ENCODE measurements at places on chromosomes 7 and 10. TPM values are rescaled to one million over a fixed set of nuclear protein-coding genes. Genes with fewer than 3 reads are reported as not detected.

The EBLN1 gene
- not detected for total RNA-seq

The ZYX gene
- 212 TPM for total RNA-seq

DNA sequence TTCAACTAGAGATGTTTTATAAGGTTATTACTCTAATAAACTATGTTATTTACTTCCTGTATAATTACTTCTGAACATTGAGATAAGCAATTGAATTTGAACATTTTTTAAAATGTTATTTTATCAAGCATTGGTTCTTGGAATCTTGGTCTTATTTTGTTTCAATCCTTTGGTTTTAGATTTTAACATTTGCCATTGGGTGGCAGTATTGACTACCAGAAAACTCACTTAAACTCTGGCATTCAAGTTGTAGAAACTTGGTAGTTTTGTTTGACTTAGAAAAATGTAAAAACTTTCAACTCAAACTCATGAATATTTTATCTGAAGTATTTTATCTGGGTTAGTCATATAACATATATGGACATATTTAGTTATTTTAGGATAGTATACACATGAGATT lies 48.1 kb downstream of the ATRNL1 start:
- DNase-seq: no peak
- no peak overlapping the region for H3K4me3 ChIP-seq
- H3K4me1 ChIP-seq: no peaks in the 10 kb centered on the region
- no peak overlapping the region for H3K27ac ChIP-seq
- H3K36me3 ChIP-seq: no peaks in the 10 kb centered on the region

The SFTPA2 gene
- total RNA-seq: not detected

GRCh38 chr7:42469341-42469740 lies 232.3 kb upstream of the GLI3 start:
- H3K4me3 ChIP-seq: no peak overlapping the region
- H3K27me3 ChIP-seq: no peaks in the 10 kb centered on the region
- DNase-seq: no peak
- H3K4me1 ChIP-seq: peaks cover 10% of the 10 kb centered on the region

- peaks cover 23% of the 10 kb centered on the region for H3K36me3 ChIP-seq
- H3K27ac ChIP-seq: peak overlapping the region; percentile 82
- peaks cover 3% of the 10 kb centered on the region for H3K27me3 ChIP-seq
- peaks cover 45% of the 10 kb centered on the region for H3K4me1 ChIP-seq
- peak; percentile 75 for DNase-seq
These were observed 3.3 kb downstream of the HILPDA start for GRCh38 chr7:128458956-128459355.

- no peak for DNase-seq
- H3K4me1 ChIP-seq: peaks cover 51% of the 10 kb centered on the region
- no peak overlapping the region for H3K4me3 ChIP-seq
- H3K27me3 ChIP-seq: no peaks in the 10 kb centered on the region
- peak overlapping the region; percentile 35 for H3K27ac ChIP-seq
These were observed 9.3 kb downstream of the KCNIP2 start for GRCh38 chr10:101834341-101834740.

GRCh38 chr10:103680869-103681236 lies 174.5 kb downstream of the SH3PXD2A start:
- no peaks in the 10 kb centered on the region for H3K36me3 ChIP-seq
- DNase-seq: no peak
- H3K4me1 ChIP-seq: peaks cover 17% of the 10 kb centered on the region
- no peaks in the 10 kb centered on the region for H3K27me3 ChIP-seq
- H3K4me3 ChIP-seq: no peak overlapping the region
- H3K27ac ChIP-seq: no peak overlapping the region

GRCh38 chr7:116162254-116162653 lies 48.1 kb upstream of the TES start:
- H3K27ac ChIP-seq: no peak overlapping the region
- H3K27me3 ChIP-seq: peaks cover 15% of the 10 kb centered on the region
- DNase-seq: no peak
- no peak overlapping the region for H3K4me3 ChIP-seq
- H3K4me1 ChIP-seq: peaks cover 17% of the 10 kb centered on the region

DNA sequence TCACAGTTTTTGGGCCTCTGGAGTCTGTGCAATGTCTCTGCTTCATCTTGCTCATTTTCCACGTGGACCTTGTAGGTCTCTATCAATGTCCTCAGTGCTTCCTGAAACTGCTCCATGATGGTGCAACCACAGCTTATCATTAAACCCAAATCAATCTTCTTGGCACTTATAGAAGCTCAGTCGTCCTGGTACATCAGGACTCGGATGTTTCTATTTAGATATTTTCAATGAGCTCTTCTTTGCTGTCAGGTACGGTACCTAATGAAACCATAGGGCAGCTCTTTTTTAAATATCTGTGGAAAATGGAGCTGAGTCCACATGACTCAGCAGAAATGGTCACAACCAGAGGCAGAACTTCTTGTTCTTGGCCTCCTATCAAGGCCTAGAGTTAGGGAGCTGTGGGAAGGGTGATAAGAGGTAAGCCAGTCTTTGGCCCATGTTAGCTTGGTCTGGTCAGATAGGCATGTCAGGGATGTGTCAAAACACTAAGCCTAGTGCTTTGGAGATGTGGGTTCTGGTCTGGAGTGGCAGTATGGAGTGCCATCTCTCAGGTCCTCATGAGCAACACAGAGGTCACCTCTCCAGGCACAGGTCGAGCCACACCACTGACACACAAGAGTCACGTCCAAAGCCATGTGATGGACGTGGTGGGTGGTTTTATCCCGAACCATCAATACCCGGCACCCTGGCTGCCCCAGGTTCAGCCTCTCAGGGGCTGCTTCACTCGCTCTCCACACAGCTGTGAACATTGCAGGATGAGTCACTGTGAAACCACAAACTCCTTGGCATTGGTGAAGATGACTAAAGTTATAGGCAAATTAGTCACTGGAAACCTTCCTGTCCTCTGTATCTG lies 87.0 kb downstream of the TBXAS1 start:
- peaks cover 27% of the 10 kb centered on the region for H3K27me3 ChIP-seq
- peak overlapping the region; percentile 17 for H3K27ac ChIP-seq
- no peak overlapping the region for H3K4me3 ChIP-seq
